Fibroblast of skin of scalp (primary cell): ENCODE measurements at places on chromosomes 2 and 18.

- DNase-seq = no peak
Measured at GRCh38 chr2:12116228-12116750, 369.9 kb downstream of the LPIN1 start.

- DNase-seq = no peak
Measured at GRCh38 chr2:148681443-148681842, 36.9 kb downstream of the EPC2 start.

DNA sequence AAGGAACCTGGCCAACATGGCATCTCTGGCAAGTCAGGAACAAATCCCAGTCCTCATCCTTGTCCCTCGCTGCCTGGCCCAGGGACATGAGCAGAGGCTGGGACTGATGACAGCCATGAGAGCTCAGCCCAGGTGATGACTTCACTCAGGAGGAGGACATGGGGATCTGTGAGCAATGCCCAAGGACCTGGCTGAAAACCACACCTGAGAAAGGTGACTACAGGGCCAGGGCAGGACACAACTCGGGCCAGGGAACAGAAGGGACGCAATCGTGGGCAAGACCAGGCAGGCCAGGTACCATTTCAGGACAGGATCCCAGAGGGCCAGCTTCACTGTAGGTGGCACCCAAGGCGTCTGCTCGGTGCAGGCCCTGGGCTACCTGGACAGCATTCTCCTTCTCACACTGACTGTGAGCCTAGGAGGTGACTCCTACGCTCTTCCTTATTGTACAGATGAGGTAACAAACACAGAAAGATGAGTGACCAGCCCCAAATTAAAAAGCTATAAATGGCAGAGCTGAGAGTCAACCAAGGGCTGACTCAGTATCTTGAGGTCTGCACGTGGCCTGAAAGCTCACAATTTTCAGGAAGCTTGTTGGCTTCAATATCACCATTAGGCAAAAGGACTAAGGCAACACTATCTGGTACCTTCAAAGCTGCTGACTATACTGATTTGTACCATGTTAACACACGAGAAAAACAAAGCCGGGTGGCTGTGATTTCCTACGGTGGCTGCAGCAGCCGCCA lies 141.1 kb downstream of the EIPR1 start:
- DNase-seq = no peak

DNA sequence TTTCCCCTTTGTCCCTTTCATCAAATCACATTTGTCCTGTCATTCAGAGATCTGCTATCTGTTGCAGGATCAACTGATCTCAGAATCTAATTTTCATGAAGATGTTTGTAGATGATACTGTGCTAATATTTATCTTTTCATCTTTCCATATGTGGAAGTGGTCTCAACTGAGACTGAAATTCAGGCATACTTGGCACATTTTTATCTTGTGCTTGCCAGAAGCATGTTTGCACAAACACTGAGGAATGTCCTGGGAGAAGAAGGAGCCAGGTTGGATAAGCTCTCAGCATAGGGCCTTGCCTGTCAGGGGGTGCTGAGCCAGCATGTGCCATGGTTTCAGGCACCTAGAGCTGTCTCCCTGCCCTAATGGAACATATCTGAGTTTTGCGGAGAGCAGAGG lies 24.5 kb upstream of the MMADHC start:
- peak; percentile 74 for DNase-seq

- DNase-seq = no peak
Measured at GRCh38 chr2:8357738-8358518, 323.9 kb upstream of the ID2 start.
